ENCODE measurements at places on chromosomes 16 and 17.

GRCh38 chr17:13749891-13750235, 148.1 kb upstream of the HS3ST3A1 start:
- no peak for DNase-seq

- DNase-seq = no peak
Observed at GRCh38 chr17:78305801-78306200, 54.1 kb downstream of the SOCS3 start.

DNA sequence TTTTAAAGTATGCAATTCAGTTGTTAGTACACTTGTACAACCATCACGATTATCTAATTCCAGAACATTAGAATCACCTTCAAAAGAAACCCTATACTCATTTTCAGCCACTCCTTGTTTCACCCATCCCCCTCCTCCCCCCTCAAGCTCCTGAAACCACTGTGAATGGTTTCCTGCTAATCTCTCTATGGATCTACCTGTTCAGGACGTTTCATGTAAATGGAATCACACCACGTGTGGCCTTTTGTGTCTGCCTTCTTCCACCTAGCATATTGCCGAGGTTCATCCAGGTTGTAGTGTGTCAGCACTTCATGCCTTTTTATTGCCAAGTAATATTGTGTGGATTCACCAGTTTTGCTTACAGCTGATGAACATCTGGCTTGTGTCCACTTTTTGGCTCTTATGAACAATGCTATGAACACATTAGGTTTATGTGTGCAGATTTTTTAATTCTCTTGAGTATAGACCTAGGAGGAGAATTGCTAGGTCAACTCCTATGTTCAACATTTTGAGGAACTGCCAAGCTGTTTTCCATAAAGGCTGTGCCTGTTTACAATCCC, 17.8 kb downstream of the EIF4A3 start:
- no peak for DNase-seq

DNA sequence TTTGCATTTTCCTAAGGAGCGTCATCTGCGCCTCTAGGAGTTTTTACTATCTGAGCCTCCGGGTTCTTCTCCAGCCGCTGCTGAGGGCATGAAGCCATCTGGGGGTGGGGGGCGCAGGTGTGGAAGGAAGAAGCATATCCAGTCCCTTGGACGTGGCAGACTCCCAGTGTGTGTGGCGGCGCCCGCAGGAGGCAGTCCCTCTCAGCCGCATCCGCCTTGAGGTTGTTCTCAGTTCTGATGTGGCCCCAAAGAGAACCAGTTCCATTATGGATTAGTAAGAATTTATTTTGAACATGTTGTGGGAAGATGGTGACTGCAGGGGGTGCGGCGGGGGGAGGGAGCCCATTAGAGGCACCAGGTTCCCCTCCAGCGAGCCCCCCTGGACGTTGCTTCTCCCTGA, 100.2 kb downstream of the SEC14L1 start:
- no peak for DNase-seq

DNA sequence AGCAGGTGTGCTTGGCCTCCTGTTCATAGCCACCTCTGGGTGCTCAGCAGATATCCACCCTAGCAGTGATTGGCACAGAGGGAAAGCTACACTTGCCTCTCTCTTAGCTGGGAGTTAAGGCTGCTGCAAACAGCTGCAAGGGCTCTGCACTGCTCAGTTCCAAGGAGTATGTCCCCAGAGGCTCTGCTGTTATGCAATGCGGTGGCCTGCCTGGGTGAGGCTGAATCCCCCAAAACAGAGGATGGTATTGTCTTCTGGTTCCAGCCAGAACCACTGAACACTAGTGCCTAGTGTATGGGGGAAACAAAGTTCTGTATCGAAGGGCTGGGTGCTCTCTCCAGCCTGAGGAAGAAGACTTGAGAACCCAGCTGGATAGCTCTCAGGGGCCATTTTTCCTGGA, 16.8 kb downstream of the TMEM94 start:
- no peak for DNase-seq

GRCh38 chr16:57262841-57263540, 17.9 kb downstream of the ARL2BP start:
- no peak for DNase-seq

GRCh38 chr16:66408163-66409048, 18.7 kb upstream of the BEAN1 start:
- DNase-seq = no peak

All from cardiac septum (tissue), 1 donor.